NCI-H187 (cell line): ENCODE measurements at places on chromosomes 11 and 22.

- DNase-seq: no peak
Observed at GRCh38 chr11:132718711-132719671, 813.3 kb downstream of the OPCML start.

- DNase-seq: no peak
Observed at GRCh38 chr11:134476435-134477021, 64.5 kb upstream of the B3GAT1 start.

DNA sequence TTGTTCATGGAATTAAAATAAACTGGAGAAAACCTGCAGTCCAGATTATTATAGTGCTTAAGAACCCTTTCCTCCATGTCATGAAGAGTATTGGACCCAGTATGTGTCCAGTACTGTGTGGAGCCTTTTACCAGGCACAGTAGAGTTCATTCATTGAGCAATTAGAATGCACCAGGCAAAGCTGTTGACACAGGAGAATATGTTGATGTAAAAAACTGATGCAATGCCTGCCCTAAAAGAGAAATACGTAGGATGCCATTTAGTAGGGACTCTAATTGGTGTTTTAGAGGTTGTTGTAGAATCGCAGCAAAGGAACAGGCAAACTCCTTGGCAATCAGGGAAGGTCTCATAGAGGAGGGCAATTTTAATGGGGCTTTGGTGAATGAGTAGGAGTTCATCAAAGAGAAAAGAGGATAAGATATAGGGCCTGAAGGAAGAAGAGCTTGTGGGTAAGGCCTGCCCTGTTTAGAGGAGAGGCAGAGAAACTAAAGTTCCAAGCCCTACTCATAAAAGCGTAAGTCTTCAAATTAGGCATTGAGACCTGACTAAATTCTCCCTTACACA is 126.4 kb downstream of the SEZ6L start:
- DNase-seq: no peak

DNA sequence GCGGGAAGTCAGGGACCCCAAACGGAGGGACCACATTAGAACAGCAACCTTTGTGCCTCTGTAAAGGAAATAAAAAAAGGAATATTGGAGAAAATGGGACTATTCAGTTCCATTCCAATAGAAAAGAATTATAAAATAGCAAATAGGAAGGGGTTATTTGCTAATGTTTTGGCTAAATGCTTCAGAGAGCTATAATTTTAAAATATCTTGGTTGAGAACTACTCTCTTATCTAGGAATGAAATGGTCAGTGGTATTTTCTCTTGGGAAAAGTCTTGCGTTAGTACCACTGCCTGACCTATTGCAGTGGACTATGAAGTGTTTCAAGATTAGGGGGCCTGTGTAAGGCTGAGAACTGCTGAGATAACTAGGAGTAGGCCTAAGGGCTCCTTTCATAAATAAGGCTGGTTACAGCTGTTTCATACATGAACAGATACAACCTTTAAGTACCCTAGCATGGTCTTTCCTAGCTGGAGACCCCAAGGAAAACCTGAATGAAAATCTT is 6.9 kb upstream of the WEE1 start:
- DNase-seq: no peak

DNA sequence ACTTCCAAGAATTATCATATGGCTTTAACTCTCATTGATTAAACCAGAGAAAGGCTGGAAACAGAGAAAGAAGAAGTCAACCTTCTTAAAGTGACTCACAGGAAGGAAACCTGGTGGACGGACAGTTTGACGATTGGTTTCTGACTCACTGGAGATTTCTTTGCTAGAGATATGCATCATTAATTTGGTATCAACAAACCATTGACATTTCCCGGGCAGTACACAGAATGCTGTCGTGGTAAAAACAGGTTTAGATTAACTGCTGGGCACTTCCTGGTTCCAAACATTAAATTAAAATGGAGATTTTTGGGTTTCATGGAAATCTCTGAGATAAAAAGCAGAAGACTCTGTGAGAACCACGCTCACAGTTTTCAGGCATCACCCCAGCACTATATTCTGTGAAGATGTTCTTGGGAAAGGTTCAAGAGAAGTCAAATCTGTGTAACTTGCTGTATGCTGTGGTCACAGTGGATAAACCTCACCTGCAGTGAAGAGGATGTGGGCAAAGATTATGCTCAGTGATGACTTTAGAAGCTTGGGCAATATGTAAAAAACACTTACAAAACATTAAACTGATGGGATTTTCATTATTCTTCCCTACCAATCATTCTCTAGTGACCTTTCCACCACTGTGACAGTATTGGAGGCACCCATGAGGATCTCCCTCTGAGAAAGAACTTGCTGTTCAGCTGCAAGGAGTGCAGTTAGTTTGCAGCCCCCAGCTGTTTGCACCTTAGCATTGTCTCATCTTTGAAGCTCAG is 61.1 kb upstream of the CD44 start:
- DNase-seq: no peak

DNA sequence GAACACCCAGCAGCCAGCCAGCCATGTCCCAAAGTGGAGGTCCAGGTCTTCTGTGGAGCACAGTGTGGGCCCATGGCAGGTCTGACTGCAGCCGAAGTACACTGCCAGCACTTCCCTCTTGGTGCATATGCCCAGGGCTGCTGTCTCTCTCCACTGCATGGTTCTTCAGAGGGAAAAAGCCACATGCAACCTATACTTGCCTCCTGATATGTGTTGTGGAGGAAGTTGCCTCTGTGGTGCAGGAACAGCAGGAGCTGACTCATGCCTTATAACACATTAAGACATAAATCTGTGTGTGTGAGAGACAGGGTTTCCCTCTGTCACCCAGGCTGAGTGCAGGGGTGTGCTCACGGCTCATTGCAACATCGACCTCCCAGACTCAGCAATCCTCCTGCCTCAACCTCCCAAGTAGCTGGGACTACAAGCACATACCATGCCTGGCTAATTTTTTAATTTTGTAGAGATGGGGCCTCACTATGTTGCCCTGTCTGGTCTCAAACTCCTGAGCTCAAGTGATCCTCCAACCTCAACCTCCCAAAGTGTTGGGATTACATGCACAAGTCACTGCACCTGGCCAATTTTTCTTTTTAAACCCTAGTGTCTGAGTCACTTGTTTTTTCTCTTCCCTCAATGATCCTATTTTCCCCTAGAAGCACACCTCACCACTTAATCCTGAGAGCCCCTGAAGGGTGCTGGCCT is 98.8 kb downstream of the MPPED2 start:
- DNase-seq: no peak

- no peak for DNase-seq
Observed at GRCh38 chr11:33615751-33616150, 84.9 kb downstream of the C11orf91 start.

DNA sequence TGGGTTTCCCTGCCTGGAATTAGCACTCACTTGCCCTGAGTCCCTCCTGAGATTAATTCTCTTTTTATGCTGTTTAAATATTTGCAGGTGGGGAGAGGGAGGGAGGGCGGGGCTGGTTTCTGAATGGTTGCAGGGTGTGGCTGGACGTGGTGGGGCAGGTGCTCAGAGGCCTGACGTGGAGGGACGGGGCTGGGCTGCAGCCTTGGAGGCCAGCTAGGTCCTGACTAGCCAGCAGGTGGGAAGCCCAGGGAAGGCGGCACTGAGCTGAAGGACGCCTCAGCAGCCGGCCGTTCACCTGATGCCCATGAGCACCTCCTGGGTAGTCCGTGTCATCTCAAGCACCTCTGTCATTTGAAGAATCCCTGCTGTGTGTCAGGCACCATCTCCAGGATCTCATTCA is 21.3 kb downstream of the SGSM1 start:
- no peak for DNase-seq

- peak; percentile 39 for DNase-seq
Observed at GRCh38 chr11:35615921-35616900, 2.0 kb upstream of the FJX1 start.

DNA sequence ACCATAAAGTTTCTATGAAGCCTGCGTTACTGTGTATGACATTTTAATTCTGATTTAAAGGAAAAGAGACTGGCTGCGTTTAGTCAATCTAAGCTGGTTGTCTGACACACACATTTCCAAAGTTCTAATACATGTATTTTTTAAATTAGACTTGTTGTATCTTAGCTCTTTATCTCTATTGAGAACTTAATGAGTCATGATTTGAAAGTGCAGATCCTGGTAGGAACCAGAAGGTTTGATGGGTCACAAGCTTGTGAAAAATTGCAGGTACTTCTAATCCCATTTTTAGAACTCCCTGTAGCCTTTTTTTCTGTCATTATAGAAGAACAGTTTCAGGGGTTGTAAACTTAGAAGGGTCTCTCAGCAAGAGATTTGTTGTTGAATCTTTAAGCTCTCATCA is 210.3 kb downstream of the DDX10 start:
- no peak for DNase-seq
